ENCODE measurements at places on chromosomes 13 and 19.

DNA sequence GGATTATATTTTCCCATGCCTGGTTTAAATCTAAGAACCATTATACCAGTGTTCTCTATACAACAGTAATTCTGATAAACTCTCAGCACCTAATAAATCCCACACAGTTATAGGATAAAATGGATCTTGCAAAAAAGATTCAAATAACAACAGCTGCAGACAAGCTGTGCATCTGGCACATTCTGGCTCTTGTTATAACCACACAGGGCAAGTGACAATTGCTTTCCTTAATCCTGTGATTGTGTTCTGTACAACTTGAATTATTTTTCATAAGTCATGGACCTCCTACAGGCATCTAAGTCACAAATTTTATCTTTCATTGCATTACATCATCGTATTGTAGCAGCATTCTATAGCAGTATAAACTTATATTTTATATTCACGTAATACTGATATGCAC is 948.3 kb downstream of the SLITRK1 start:
- no peak for DNase-seq

GRCh38 chr19:24029941-24030636 is 56.9 kb upstream of the ZNF254 start:
- DNase-seq, result no peak

DNA sequence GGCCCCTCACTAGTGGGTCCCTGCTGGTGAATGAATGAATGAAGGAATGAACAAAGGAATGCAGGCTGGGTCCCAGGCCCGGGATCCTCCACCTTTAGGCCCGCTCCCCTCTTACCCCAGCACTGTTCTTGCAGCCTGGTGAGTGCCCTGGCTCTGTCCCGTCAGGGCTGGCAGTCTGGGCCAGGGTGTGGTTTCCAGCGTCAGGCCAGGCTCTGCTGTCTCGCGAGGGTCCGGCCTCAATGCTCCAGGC is 317 bp downstream of the LYL1 start:
- no peak for DNase-seq

DNA sequence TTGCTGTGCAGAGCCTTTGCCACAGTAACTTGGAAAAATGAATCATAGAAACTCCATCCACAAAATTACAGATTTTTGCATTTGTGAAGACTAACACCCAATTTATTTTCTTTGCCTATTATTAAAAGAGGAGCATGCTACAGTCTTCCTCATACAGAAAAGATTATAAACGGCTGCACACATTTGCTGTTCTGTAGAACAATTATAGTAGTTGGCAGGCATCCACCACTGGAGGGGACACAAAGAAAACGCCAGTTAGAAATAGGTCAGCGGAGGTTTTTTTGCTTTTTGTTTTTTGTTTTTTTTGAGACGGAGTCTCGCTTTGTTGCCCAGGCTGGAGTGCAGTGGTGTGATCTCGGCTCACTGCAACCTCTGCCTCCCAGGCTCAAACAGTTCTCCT is 51.6 kb downstream of the SACS start:
- no peak for DNase-seq

GRCh38 chr19:3644351-3645066 is 17.9 kb upstream of the CACTIN start:
- no peak for DNase-seq

DNA sequence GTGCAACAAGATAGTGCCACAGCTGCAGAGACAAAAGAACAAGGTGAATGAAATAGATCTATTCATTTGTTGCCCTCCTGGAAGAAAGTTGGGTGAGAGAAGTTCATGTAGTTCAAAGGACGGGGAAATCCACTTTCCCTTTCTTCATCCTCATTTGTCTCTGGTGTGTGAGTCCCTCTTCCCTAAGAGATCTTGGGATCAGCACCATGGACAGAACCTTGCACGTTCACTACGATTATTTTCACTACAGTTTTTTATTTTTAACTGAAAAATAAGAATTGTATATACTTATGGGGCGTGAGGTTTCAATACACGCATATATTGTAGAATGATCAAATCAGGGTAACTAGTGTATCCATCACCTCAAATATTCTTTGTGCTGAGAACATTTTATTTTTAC is 29.2 kb downstream of the NLRP5 start:
- peak; percentile 2 for DNase-seq

DNA sequence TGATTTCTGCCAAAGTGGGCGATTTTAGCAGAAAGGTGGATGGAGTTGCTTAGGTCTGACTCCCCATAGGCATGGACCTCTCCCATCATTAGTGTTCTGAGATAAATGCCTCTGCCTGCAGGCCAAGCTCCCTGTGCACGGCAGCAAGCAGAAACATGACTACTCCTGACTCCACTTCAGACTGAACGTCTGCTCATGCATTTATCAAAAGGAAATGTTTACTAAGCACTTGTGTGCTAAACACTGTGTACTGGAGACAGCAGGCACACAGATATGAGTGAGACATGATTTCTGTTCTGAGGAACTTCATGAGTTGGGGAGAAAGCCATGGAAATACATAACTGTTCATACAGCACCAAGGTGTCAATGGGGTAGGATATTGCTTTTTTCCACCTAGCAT is 149.6 kb downstream of the MIPEP start:
- DNase-seq, result no peak

All from nephron progenitor cell (in vitro differentiated cells).